ENCODE measurements at places on chromosomes 5 and 9. TPM values are rescaled to one million over a fixed set of nuclear protein-coding genes. Genes with fewer than 3 reads are reported as not detected.

BSPRY gene
- total RNA-seq: 9.6 TPM

DNA sequence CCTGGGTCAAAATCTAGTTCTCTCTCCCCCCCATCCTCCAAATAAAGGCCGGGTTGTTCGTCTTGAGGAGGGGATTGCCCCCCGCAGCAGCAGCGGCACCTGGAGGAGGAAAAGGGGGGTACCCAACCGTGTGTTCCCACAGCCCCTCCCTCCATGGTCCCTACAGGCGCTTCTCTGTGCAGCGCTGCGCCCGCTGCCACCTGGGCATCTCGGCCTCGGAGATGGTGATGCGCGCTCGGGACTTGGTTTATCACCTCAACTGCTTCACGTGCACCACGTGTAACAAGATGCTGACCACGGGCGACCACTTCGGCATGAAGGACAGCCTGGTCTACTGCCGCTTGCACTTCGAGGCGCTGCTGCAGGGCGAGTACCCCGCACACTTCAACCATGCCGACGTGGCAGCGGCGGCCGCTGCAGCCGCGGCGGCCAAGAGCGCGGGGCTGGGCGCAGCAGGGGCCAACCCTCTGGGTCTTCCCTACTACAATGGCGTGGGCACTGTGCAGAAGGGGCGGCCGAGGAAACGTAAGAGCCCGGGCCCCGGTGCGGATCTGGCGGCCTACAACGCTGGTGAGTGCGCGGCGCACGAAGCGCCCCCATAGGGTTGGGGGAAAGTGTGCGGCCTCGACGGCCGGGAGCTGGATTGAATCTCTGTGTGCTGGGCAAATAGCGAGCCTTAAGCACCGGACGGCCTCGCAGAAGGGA, 3.5 kb downstream of the LHX2 start:
- DNase-seq: no peak

ESM1 gene
- 0.42 TPM for total RNA-seq

CDC20B gene
- total RNA-seq: 0.28 TPM

GRCh38 chr5:10793785-10794184, 32.8 kb upstream of the DAP start:
- no peak for DNase-seq

- no peak for DNase-seq
Measured at GRCh38 chr5:155620821-155621410, 607.4 kb downstream of the KIF4B start.

GRCh38 chr9:107049046-107049802, 186.3 kb downstream of the ZNF462 start:
- DNase-seq: no peak

DNA sequence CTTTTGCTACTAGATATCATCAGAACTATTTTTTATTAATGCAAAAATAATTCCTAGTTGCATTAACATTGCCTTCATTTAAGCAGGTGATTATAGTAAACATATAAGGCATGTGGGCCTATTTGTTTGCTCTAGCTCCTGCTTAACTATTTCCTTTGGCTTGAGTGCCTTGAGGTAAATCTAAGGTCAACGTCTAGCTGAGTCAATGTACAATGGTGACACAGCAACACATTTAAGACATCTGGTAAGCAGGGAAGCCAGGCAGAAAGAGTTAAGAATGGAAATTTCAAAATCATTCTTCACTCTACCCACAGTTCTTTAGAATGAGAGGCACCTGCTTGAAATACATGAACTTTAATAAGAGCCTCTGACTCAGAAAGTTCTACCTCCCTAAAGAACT, 111.9 kb upstream of the FST start:
- no peak for DNase-seq

MSMP gene
- total RNA-seq: not detected

GRCh38 chr9:68480807-68481206, 59.9 kb downstream of the TMEM252 start:
- DNase-seq: no peak

- no peak for DNase-seq
Measured at GRCh38 chr9:108436448-108436847, 419.3 kb downstream of the ACTL7B start.

Data from activated naive CD8-positive, alpha-beta T cell treated with anti-CD3 and anti-CD28 coated beads, Interleukin-2, amount 10 ng/mL, durations not matched to agents 7 days and 5 days (primary cell).